Activated effector memory CD4-positive, alpha-beta T cell treated with Interleukin-2 at 50 U/mL for 16 hours (primary cell): ENCODE measurements at places on chromosomes 12 and 14.

GRCh38 chr12:124688356-124688992 is 121.1 kb upstream of the NCOR2 start:
- no peak for DNase-seq

- no peak for DNase-seq
Measured at GRCh38 chr12:118237052-118237665, 101.2 kb downstream of the PEBP1 start.

GRCh38 chr12:128969480-128970055 is 116.3 kb downstream of the GLT1D1 start:
- no peak for DNase-seq

- DNase-seq: no peak
Measured at GRCh38 chr12:46110928-46111699, 120.7 kb upstream of the SCAF11 start.

- DNase-seq: no peak
Measured at GRCh38 chr14:21313512-21313911, 33.6 kb downstream of the RPGRIP1 start.

DNA sequence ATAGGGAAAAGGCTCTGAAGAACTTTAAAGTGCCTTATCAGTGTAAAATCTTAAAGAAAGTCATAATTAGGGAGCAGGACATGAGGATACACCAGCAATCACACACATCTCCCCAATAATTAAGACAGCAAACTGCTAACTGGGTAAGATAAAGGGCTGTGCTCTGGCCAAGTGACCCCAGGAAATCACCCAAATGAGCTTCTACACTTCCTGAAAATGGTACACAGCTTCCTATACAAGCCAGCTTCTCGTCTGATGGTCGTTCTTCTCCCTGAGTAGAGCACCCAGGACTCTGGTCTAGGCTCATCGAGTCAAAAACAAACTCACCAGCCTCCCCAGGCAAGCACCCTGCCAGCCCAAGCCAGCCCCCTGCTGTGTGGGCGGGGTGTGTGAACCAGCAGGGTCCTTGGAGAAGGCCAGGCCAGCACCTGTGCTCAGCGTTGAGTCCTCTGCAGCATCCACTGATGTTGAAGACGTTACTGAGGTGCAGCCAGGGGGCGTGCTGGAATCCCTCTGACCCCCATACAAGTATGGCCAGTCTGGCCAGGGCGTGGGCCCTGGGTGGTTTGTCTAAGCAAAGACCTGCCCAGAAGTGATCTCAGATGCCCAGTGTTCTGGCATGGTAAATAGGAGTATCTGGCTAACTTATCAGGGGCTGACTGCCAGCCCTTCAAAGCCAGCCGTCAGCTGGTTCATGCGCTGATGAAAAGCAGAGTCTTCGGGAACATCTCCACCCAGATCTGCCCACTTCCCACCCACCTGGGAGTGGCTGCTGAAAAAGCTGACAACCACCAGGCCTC is 41.4 kb downstream of the ACTN1 start:
- DNase-seq: no peak

GRCh38 chr12:114760151-114760877 is 76.3 kb upstream of the TBX3 start:
- no peak for DNase-seq

- no peak for DNase-seq
Measured at GRCh38 chr12:30953951-30954751, 27.6 kb downstream of the TSPAN11 start.

GRCh38 chr12:128573907-128574306 is 249.9 kb downstream of the SLC15A4 start:
- no peak for DNase-seq

- no peak for DNase-seq
Measured at GRCh38 chr14:22502551-22502950, 86.5 kb downstream of the DAD1 start.

- DNase-seq: no peak
Measured at GRCh38 chr14:61462566-61463193, 141.3 kb downstream of the PRKCH start.

DNA sequence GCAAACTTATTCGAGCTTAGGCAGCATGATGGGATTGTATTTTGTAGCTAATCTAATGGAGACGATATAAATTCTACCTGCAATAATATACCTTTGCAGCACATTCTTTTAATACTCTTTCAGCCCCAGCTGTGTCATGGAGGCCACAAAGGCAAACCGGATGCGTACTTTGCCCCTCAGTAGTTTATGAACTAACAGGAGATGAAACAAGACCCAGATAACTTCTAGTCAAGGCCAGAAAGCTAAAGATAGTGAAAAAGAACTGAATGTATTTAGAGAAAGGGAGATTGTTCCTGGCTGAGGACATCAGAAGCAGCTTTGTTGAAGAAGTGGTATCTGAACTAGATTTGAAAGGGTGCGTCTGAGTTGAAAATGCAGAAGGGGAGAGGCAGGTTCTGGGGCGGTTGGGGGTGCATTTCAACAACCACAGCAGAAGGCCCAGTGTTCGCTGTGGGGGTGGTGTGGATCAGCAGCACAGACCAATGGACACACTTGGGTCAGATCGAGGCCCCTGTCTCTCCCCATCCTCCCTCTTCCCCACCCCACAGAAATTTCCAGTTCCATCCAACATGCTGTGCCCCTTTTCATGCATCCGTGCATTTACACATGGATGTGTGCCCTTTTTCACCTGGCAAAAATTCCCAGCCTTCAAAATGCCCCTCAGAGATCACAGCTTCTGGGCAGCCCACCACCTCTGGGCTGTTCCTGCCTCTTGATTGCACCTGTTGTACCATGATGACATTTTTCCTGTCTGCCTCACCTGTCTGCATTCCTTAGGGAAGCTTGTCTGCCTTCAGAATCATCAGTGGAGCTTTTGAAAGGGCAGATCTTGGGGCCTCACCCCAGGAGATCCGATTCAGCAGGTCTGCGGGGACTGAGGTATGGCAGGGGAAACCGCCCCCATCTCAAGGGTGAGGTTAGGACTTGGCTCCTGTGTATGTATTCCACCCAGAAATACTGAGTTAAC is 2.2 kb downstream of the ZNF839 start:
- DNase-seq: no peak

DNA sequence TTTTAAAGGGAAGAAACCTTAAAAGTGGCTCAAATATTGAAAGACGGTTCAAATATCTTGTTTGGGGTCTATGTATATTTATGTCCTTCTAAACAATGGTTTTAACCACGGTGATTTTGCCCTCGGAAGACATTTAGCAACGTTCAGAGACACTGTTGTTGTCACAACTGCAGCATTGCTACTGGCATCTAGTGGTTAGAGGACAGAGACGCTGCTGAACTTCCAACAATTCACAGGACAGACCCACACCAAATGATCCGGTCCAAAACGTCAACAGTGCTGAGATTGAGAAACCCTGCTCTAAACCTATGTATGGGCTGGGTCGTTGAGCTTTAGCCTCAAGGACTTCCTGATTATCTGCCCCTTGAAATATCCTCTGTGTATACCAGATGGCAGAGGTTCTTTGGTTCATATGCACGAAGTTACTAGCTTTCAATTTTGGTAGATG is 1.7 kb downstream of the ANGEL1 start:
- DNase-seq: no peak

DNA sequence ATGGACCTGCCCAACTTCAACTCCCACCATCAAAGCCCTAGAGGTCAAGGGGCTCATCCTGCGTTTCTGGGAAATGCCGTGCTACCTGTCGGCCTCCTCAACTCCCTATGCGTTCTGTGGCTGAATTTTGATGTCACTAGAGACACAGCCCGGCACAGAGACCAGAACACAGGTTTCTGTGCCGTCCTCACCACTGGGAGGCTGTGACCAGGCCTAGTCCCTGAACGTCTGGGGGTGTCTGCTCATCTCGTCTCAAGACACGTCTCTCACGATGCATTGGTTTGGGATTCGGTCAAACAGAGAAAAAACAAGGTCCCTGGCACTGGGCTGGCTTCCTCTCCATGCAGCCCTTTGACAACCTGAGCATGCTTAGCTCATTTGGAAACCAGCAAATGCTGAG is 33.5 kb downstream of the SLC15A4 start:
- DNase-seq: no peak

DNA sequence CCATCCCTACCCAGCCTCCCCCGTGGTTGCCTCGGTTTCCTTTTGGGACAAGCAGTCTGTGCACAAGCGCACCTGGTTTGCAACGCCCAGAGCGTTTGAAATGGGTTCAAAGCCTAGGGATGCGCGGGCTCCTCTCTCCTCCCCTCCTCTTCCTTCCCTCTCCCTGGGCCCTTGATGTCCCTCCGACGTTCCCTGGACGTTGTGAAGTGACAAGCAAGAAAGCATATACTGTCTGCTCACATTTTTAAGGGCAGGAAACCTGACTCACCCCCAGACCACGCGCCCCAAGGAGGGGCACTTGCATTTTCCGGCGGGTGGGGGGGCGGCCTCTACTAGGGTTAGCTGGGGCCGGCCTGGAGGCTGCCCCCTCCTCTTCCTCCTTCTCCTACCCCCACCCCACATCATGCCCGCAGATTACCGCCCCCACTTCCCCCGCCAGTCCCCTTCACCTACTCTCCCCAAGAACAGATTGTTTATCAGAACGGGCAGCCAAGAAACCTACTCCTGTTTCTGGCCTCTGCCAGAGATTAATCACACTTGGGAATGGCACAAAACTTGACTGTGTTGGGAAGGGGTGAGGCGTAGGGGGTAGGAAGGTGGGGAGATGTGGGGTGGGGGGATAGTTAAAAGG is 9.5 kb upstream of the IRF2BPL start:
- DNase-seq: peak; percentile 45

DNA sequence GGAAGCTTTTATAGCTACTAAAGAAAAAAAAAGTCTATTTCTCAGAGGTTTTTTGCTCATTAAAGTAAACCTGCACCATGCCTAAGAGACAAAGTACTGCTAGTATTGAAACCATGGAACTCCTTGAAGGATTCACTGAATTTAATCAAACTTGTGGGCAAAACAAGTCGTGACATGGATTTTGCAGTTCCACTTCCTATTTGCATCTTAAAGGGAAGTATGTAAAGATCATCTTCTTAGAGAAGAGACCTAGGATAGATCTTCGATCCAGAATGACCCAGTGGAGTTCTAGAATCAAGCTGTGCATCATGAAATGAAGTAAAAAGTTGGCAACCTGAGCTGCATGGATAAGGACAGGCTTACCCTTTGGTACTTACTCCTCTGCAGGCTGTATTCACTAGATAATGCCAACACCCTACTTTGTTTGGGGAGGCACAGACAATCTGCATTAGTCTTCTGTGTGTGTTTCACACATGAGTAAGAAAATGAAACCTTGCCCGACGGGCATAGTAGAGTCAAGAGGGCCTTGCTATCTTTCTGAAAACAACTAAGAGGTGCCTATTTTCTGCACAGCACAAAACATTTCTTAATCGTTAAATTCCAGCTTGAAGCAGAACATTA is 1.9 kb downstream of the GNG2 start:
- DNase-seq: no peak
